ENCODE measurements at places on chromosomes 5 and 9. TPM values are rescaled to one million over a fixed set of nuclear protein-coding genes. Genes with fewer than 3 reads are reported as not detected.

The NMUR2 gene
- total RNA-seq = not detected

The PRDM9 gene
- not detected for total RNA-seq

The C9orf85 gene
- total RNA-seq = 11.4 TPM

The EQTN gene
- total RNA-seq = not detected

The TMEM252 gene
- not detected for total RNA-seq

DNA sequence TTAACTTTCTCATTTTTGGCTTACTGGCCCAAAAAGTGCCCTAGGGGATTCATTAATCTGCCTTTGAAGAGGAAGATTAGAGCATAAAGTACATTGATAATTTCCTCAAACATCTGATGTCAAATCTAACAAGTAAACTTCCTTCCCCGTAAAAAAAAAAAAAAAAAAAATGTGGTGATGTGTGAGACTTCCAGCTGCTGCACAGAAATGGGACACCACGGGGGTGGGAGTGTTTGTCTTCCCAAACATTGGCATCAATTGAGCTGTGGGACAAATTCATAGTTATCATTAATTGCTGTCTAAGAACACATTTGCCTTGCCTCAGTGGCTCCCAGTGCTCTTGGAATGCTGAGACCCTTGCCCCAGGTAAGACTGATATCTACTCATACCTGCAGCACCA is 149.6 kb downstream of the ADAMTS12 start:
- H3K27me3 ChIP-seq = no peaks in the 10 kb centered on the region
- no peak for DNase-seq
- H3K4me3 ChIP-seq = no peak overlapping the region
- no peaks in the 10 kb centered on the region for H3K4me1 ChIP-seq

DNA sequence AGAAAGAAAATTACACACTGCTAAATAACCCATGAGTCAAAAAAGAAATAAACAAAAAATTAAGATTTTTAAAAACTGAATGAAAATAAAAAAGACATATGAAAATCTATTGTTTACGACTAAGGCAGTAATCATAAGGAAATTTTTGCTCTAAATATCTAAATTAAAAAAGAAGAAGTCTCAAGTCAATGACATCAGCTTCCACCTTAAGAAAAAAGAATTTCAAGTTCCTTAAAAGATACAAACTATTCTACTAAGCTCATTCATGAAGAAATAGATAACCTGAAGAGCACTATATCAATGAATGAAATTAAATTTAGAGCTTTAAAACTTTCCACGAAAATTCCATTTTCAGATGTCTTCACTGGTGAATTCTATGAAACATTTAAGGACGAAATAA is 15.7 kb upstream of the STARD4 start:
- no peak overlapping the region for H3K27ac ChIP-seq
- H3K4me3 ChIP-seq = no peak overlapping the region
- DNase-seq = no peak
- no peaks in the 10 kb centered on the region for H3K36me3 ChIP-seq
- no peaks in the 10 kb centered on the region for H3K27me3 ChIP-seq

DNA sequence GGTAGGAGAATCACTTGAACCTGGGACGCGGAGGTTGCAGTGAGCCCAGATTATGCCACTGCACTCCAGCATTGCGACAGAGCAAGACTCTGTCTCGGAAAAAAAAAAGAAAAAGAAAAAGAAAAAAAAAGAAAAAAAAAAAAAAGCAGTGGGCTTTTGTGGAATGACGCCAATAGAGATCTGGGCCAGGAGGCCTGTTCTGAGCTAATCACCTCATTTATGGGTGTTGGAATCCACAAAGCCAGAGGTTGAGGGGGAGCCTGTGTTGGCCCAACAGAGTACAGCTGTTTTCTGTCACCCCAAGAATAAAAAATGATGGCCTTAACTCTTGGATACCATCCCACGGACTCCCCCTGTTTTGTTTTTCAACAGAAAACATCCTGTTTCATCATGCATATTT is 18.5 kb downstream of the OSTF1 start:
- H3K27ac ChIP-seq = no peak overlapping the region
- no peak overlapping the region for H3K4me3 ChIP-seq
- H3K27me3 ChIP-seq = no peaks in the 10 kb centered on the region
- H3K4me1 ChIP-seq = peaks cover 54% of the 10 kb centered on the region
- no peaks in the 10 kb centered on the region for H3K36me3 ChIP-seq
- DNase-seq = no peak

- no peak overlapping the region for H3K27ac ChIP-seq
- no peaks in the 10 kb centered on the region for H3K27me3 ChIP-seq
- H3K4me1 ChIP-seq = no peaks in the 10 kb centered on the region
Measured at GRCh38 chr5:17360879-17361278, 137.2 kb upstream of the TAF11L2 start.

- no peaks in the 10 kb centered on the region for H3K4me1 ChIP-seq
- no peak overlapping the region for H3K4me3 ChIP-seq
- H3K27me3 ChIP-seq = no peaks in the 10 kb centered on the region
- H3K36me3 ChIP-seq = no peaks in the 10 kb centered on the region
- DNase-seq = no peak
Measured at GRCh38 chr5:74334062-74334761, 306.3 kb downstream of the ENC1 start.

GRCh38 chr9:14362175-14362574 is 48.2 kb upstream of the NFIB start:
- DNase-seq = no peak
- H3K4me3 ChIP-seq = no peak overlapping the region
- H3K27ac ChIP-seq = no peak overlapping the region

GRCh38 chr5:56076486-56076885 is 81.7 kb upstream of the IL6ST start:
- H3K27me3 ChIP-seq = no peaks in the 10 kb centered on the region
- no peaks in the 10 kb centered on the region for H3K36me3 ChIP-seq
- no peak for DNase-seq
- peaks cover 3% of the 10 kb centered on the region for H3K4me1 ChIP-seq

DNA sequence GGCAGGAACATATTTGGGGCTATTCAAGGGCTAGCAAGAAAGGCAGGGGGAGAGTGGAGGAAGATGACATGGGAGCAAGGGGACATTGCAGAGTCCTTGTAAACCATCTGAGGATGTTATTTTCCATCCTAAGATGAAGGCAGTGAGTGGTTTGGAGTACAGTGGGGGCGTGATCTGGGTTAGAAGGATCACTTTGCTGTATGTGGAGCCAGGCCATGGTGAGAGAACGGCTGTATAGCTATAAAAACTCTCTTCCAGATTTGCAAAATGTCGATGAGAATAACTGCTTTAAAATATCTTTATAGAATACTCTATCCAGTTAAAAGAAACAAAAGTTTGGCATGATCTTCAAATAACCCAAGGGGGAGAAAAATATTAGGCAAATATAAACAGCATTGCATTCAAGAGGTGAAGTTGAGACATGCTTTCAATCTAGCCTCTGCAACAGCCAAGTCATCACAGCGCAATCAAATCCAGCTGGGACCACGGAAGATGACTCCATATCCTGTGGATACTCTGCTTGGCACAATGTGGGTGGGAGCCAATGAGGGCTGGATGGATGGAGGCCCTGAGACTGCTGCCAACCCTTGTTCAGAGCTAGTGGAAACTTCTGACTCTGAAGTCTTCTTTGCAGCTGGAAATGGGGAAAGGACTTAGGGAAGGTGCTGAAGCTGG is 111.5 kb upstream of the BASP1 start:
- H3K4me1 ChIP-seq = no peaks in the 10 kb centered on the region
- H3K36me3 ChIP-seq = no peaks in the 10 kb centered on the region
- no peak overlapping the region for H3K4me3 ChIP-seq
- H3K27ac ChIP-seq = no peak overlapping the region
- no peaks in the 10 kb centered on the region for H3K27me3 ChIP-seq
- DNase-seq = no peak

GRCh38 chr9:21989440-21990189 is 4.6 kb downstream of the CDKN2A start:
- no peak overlapping the region for H3K27ac ChIP-seq
- DNase-seq = no peak
- no peak overlapping the region for H3K4me3 ChIP-seq
- peaks cover 21% of the 10 kb centered on the region for H3K27me3 ChIP-seq

DNA sequence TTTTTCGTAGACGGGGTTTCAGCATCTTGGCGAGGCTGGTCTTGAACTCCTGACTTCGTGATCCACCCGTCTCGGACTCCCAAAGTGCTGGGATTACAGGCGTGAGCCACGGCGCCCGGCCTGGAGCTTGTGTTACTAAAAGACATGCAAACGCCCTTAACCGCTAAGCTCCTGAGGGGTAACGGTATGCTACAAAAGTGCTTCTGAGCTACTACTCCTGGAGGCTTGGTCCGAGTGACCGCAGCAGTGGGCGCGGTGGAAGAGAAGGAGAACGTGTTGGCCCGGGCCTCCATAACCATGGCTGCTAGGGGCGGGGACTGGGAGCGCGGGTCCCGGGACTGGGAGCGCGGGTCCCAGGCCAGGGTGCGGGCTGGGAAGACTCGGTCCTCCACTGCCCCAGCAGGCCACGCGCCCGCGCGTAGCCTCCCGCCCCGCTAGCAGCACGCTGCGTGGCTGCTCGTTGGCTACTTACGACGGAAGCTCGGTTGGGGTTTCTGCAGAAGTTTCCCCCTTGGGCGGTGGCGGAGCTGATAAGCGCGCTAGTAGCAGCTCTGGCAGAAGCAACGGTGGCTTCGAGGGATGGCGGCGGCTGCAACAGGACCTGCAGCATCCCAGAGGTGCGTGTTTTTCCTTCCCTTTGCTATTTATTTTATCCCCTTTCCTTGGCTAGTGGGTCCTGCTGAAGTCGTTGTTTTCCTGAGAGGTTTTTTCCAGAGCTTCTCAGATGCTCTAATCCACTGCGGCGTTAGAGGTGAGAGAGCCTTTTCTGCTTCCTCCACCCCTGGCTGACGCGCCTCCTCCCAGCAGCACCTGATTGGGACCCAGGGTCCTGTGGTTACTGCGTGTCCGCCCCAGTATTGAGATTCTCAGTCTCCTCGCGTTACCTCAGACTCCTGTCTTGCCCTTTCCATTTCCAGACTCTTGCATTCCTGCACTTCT is 69.2 kb upstream of the CCDC180 start:
- peak; percentile 79 for DNase-seq
- H3K36me3 ChIP-seq = no peaks in the 10 kb centered on the region
- H3K4me3 ChIP-seq = peak overlapping the region; percentile 44
- peak overlapping the region; percentile 63 for H3K27ac ChIP-seq

- no peak overlapping the region for H3K27ac ChIP-seq
- H3K27me3 ChIP-seq = no peaks in the 10 kb centered on the region
- no peak for DNase-seq
- no peak overlapping the region for H3K4me3 ChIP-seq
Measured at GRCh38 chr5:125117566-125117965, 371.1 kb upstream of the ZNF608 start.

DNA sequence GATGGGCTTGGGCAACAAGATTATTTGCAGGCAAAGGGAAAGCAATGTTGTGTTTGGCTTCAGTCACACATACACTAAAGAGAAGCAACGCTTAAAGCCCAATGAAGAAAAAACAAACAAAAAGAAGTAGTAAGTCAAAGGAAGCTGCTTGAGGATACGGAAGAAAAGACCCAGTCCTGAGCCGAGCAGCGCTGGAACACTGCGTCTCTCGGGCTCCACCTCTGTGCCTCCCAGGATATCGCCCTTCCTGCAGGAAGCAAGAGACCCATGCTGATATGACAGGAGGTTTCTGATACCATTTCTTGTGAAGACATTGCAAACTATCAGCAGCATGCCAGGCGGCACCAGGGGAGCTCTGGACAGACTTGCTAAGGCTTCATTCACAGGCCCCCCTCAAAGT is 9.9 kb downstream of the GNAQ start:
- no peaks in the 10 kb centered on the region for H3K27me3 ChIP-seq
- H3K27ac ChIP-seq = peak overlapping the region; percentile 29
- no peak for DNase-seq
- H3K4me3 ChIP-seq = no peak overlapping the region
- no peaks in the 10 kb centered on the region for H3K36me3 ChIP-seq
- H3K4me1 ChIP-seq = peaks cover 60% of the 10 kb centered on the region

DNA sequence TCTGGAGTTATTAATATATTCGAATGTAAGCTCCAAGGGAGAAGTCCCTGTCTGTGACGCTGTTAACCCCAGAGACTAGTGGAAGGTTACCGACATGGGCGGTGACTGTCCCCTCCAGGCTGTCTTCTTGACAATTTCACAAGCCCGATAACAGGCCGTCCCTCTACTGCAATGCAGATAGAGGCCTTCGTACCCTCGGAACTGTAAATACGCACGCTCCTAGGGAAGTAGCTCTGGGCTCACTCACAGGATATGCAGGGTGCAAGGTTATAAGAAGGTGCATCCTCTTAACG is 680 bp upstream of the RFK start:
- peak overlapping the region; percentile 99 for H3K27ac ChIP-seq
- H3K4me3 ChIP-seq = peak overlapping the region; percentile 94
- H3K27me3 ChIP-seq = no peaks in the 10 kb centered on the region
- H3K36me3 ChIP-seq = no peaks in the 10 kb centered on the region
- peaks cover 4% of the 10 kb centered on the region for H3K4me1 ChIP-seq
- peak; percentile 81 for DNase-seq
